ENCODE measurements at places on chromosomes 5 and 9. TPM values are rescaled to one million over a fixed set of nuclear protein-coding genes. Genes with fewer than 3 reads are reported as not detected.

GRCh38 chr5:124661317-124662141 is 84.9 kb downstream of the ZNF608 start:
- DNase-seq: no peak

DNA sequence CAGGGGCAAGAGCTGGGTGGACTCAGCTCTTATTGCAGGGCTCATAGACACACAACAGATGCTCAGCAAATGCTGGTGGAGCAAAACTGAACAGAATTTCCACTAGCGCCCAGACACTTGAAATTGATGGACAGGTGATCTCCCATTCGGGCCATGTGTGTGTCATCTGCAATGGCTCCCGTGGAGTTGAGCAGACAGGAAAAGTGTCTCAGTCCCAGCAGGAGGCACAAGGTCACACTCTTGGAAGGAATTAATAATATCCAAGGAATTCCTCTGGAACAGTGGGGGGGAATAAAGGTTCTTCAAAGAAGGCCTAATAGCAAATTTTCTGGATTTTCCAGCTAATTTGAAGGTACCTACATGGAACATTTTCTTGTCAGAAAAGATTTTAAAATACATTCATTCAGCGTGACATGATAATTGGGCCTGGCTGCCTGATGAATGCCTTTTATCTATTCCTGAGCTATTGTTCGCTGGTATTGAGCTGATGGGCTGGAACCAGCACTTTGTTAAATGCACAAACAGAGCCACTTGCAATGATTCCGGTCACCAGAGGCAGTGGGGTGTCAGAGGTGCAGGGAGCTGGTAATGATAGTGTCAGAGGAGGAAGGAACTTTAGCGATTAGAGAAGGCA is 31.5 kb upstream of the ALDH1B1 start:
- DNase-seq: no peak

DNA sequence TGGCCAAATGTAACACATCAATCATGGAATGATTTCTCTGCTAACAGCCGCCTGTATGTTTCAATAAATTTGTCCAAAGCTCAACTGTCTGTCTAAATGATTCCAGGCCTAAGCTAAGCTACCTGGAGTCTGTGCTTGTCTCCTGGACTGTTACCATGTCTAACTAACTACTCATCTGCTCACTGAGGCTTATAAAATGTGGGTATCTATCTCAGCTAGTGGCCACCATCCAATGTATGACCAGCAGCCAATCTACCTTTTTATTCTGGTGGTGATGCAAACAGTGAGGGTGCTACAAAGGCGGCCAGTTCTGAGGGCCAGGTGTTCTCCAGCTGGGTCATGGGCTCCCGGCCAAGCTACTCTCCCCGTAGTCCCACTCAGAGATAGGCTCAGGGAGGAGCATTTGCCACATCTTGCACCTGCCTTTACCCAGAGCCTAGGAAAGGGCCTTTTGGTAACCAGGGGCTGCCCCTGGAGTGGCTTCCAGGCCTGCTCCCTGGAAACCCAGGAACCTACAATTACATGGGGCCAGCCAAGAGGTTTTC is 59.1 kb downstream of the PFDN1 start:
- no peak for DNase-seq

DNA sequence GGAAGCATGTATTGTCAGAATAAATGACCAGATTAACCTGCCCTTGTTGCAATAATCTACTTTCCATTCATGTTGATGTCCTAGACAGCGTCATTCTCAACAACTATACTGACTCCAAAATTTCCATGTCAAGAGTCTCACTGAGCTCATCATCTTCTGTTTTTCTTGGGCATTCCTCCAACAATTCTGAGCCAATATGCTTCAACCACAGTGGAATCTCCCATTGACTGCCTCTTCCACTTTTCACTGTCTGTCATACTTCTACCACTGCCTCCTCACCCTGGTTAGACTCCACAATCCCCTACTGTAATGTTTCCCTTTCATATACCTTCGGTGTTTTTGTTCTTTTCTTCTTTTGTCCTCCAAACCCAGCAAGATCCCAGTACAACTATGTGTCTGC is 162.8 kb downstream of the TLE1 start:
- DNase-seq: no peak

GRCh38 chr5:132774896-132775295 is 2.1 kb downstream of the SEPTIN8 start:
- no peak for DNase-seq

- DNase-seq: no peak
Measured at GRCh38 chr5:54946306-54946819, 39.0 kb downstream of the ESM1 start.

DNA sequence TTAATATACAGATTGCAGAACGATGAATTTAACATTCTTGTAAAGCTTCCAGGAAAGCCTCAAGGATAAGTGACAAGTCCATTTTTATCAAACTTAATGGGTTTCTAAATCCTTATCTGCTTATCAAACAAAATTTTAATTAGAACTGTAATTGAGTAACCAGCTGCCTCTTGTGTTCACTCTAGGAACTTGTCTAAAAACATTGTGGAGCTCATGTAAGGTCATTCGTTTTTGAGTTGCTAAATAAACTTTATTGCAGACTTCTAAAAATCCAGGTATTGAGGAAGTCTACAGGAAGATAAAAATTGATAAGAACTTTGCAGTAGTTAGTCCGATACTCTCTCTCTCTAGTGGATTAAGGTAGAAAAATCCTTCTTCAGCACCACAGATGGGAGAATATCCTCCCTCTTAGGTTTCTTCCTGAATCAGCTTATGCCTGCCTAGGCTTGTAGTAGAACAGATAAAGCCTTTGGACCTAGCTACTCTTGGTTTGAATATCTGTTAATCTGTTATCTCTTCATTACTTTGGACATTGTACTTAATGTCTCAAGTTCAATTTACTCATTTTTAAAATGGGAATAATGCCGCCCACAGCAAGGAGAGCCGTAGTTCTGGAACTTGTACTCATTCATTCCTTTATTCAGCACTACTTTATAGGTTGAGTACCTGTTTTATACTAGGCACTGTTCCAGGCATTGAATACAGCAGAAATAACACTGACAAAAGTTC is 60.0 kb upstream of the DHFR start:
- no peak for DNase-seq

DNA sequence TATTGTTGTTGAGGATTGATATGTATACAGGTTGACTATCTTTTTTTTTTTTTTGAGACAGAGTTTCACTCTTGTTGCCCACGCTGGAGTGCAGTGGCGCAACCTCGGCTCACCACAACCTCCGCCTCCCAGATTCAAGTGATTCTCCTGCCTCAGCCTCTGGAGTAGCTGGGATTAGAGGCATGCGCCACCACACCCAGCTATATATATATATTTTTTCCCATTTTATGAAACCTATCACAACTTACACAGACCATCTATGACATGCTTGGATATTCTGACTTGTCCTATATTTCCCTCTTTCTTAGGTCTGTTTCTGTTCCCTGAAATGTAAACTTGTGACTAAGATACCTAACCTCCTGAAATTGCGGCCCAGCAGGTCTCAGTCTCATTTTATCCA is 5.0 kb downstream of the CD14 start:
- DNase-seq: no peak

DNA sequence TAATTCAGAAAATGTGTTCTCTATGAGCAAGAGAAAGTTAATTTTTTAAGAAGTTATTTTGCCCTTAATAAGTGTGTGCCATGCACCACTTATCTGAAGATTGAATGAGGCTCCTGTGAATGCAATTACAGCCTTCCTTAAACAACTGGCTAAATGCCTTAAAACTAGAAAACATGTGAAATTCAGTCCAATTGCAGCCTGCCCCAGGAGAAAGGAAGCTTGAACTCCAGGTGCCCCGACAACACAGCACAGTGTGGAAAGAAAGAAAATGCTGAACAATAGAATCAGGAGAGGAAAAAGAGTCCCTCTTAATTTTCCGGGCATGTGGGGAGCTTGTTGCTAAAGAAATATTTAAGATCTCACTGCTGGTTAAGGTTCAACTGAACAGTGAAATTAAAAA is 8.8 kb downstream of the LHFPL2 start:
- DNase-seq: no peak

RNF180 gene
- 2.2 TPM for polyA plus RNA-seq

ADCY2 gene
- 7.1 TPM for polyA plus RNA-seq

CAMK4 gene
- 5.7 TPM for polyA plus RNA-seq

PCDHA9 gene
- polyA plus RNA-seq: 0.06 TPM

KIF4B gene
- 0.18 TPM for polyA plus RNA-seq

Data from left renal pelvis (tissue), 4 donors.